ENCODE measurements at places on chromosomes 1 and 21.

GRCh38 chr1:183089025-183089639, 65.9 kb downstream of the LAMC1 start:
- no peak for DNase-seq

- DNase-seq = no peak
Observed at GRCh38 chr1:71015745-71016144, 31.9 kb downstream of the PTGER3 start.

DNA sequence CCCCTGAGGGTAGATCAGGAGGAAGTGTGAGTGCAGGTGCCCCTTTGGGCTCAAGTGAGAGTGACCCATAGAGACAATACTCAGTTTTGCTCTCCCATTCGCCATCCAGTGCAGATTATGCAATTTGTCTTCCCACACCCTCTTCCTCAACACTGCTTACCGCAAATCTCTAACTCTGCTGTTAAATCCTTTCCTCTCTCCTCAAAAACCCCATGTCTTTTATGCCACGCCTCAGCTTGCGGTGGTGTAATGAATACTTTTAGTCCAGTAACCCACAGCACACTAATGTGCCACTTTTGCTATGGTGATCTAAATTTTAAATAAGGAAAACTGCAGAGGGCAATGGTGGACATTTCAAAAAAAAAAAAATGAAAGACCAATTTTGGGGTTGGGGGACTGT, 57.7 kb downstream of the PRRX1 start:
- no peak for DNase-seq

DNA sequence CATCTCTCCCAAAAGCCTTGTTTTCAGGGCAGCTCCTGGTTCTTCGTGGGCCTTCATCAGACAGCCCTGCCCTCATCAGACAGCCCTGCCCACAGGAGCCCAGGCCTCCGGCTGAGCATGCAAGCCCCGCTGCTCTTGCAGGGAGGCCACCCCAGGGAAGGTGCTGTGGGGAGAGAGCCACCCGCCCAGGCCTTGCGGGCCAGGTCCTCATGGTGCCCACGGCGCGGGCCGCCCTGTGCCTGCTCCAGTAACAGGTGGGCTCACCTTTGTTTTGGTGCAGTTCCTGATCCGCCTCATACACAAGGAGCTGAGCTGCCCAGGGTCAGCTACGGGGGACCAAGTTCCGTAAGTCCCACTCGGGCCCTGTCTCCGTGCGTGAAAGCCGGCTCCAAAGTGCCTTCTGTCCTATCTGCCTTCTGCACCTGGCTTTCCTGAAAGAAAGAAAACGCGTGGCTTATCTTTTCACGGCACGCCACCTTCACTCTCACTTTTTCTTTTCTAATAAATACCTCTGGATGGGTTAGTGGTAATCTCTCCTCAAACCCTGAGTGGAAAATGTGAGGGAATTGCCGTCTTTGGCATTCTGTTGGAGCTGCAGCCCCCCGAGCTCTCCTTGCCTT, 65.9 kb downstream of the SLC37A1 start:
- no peak for DNase-seq

DNA sequence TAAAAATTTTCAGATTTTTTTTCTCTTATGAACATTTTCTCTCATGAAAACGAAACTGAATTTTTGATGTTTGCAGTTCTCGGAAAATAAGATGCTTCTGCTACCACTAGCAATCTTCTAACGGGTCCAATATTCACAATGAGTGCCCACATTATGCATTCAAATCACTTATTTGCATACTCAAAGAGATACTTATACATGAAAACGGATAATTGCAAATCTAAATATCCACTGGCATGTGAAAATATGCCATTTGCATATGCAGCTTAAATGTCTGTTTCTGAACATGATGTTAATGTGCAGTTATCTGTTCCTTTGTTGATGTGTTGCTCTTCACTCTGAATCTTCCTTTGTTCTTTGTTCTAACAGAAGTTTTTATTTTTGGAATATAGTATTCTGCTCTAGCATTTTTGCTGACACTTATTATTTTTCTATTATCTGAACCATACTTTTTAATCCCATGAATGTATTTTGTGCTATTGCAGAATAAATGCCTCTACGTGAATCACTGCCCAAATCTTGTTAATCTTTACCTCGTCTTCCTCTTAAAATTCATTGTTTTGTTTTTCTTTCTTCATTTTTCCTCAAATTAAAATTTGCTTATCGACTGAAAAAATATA, 259.4 kb upstream of the BRINP3 start:
- DNase-seq = no peak

DNA sequence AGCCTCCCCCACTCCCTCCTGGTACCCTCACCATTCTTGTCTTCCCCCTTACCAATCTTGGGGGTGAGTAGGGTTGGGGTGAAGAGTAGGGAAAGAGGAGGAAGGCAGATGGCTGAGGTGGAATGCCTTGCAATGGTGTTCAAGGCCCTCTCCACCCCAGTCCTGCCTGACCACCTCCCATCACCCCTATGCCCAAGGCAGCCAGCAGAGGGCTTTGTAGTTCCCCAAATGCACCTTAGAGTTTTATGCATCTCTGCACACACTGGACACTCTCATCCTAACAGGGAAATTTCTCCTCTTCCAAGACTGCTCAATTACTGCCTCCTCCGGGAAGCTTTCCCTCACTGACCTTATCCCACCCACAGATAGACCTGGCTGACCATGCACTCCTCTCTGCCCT, 15.4 kb downstream of the KIF17 start:
- no peak for DNase-seq
